NCI-H2081 (cell line): ENCODE measurements at places on chromosomes 5 and 9.

- DNase-seq, result no peak
Observed at GRCh38 chr9:111068383-111068730, 30.1 kb upstream of the LPAR1 start.

GRCh38 chr9:14323083-14323971, 9.4 kb upstream of the NFIB start:
- DNase-seq, result peak; percentile 82

DNA sequence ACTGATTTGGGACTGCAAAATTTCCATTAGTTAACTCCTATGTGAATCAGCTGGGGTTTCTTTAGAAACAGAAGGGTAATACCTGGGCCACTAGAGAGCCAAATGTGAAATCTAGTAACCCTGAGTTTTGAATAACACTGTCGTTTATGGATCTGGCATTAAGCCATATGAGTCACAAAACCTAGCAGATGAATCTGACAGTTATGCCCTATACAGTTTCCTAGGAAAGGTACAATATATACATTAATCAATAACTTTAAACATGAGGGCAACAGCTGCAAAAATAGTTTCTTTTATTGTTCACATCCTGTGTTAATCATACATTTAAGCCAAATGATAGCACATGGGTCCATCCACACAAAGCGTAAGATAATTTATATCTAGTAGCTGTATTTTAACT, 56.9 kb downstream of the PAM start:
- DNase-seq, result peak; percentile 91

DNA sequence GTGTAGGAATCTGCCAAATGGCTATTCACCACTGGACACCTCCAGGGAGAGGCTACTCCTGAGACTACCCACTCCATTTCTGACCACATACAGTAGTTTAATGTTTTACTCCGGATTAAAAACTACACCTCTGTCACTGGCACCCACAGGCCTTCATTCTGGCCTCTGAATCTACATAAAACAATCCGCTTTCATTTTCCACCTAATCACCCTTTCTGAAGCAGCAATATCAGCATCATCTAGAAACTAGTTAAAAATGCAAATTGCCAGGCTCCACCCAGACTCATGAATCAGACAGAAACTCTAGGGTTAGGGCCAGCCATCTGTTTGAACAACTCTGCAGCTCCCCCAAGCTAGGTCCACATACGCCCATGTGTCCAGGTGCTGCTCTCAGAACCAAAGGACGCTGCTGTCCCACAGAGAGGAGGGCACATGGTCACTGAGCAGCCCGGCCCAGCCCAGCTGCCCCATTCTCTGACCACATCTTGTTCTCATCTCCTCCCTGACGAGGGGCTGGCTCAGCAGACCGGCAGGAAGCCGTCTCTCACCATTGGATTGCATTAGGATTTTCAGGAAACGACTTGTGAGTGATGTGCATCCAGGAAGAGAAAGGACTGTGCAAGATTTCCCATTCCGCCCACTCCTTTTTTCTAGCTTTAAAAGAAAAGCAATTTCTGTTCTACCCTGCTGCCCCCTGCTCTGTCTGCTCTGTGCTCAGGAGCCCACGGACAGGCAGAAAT, 34.7 kb downstream of the ADAM19 start:
- DNase-seq, result no peak

GRCh38 chr9:133003671-133004090, 25.2 kb downstream of the GFI1B start:
- DNase-seq, result no peak

DNA sequence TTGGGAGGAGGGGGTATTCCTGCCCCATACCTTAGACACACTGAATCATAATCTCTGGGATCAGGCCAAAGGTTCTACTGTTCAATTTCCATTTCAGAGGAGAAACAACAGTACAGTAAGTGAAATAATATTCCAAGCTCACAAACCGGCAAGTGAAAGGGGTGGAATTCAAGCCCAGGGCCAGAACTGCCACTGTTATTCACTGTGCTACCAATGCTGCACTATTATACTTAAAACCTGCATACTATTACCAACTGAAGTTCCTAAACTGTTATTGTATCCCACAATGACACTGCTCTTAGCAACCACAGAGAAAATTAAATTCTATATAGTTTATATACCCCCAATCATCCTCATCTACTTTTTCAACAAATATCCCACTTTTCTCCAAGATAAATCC, 24.6 kb downstream of the SSBP2 start:
- DNase-seq, result no peak

- no peak for DNase-seq
Observed at GRCh38 chr5:108634010-108634616, 113.6 kb upstream of the FER start.

GRCh38 chr9:97640325-97640724, 6.7 kb downstream of the NCBP1 start:
- peak; percentile 48 for DNase-seq

DNA sequence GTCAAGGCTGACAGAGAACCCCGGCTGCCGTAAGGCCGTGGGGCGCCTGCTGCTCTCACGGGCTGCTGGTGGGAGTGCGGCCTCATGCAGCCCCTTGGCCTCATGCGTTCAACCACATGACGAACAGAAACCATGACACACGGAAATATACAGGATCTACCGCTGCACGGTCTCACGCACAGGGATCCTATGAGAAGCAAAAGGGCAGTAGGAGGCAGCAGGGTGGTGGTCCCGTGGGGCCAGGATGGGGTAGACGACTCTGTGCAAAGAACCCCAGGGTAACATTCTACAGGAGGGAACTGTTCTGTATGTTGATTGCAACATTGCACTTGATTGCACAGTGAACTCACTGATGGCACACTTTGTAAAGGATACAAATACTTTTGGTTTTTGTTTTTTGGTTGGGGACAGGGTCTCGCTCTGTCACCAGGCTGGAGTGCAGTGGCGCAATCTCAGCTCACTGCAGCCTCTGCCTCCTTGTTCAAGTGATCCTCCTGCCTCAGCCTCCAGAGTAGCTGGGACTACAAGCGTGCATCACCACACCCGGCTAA, 51.6 kb downstream of the NACC2 start:
- no peak for DNase-seq

- no peak for DNase-seq
Observed at GRCh38 chr9:12785260-12785770, 10.5 kb downstream of the LURAP1L start.

DNA sequence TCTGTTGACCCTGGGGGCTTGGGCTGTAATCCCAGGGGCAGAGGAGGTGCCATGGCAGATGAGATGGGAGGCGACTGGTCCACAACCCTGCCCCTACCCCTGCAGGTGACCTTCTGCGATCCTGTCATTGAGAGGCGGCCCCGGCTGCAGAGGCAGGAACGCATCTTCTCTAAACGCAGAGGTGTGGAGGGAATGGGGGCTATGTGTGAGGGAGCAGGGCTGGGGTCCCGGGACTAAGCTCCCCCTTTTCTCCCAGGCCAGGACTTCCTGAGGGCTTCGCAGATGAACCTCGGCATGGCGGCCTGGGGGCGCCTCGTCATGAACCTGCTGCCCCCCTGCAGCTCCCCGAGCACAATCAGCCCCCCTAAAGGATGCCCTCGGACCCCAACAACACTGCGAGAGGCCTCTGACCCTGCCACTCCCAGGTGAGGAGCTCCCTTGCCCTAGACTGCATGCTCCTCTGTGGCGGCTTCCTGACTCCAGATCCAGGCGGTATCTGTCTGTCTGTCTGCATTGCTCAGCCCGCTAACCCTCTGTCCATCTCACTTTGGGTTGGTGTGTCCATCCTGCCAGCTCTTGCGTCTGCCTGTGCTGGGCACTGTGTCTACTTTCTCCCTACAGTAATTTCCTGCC, 9.9 kb downstream of the ZDHHC12 start:
- DNase-seq, result no peak

DNA sequence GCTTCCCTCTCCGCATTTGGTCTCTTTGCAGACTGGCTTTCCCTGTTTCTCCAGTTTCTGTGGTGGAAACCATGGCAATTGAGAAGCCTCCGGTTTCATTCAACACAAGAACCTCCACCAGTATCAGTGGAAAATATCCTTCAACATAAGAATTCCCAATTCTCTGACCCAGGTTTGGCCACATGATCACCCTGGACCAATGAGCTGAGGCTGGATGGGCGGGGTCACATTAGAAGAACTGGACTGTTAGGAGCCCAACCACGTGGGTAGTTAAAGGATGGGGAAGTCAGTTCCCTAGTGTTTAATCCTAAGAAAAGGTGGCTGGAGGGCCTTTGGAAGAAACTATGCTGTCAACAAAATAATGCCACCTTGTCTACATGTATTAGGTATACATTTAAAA, 336.3 kb downstream of the DMRT2 start:
- DNase-seq, result no peak

GRCh38 chr9:104849023-104849422, 78.9 kb downstream of the ABCA1 start:
- no peak for DNase-seq

DNA sequence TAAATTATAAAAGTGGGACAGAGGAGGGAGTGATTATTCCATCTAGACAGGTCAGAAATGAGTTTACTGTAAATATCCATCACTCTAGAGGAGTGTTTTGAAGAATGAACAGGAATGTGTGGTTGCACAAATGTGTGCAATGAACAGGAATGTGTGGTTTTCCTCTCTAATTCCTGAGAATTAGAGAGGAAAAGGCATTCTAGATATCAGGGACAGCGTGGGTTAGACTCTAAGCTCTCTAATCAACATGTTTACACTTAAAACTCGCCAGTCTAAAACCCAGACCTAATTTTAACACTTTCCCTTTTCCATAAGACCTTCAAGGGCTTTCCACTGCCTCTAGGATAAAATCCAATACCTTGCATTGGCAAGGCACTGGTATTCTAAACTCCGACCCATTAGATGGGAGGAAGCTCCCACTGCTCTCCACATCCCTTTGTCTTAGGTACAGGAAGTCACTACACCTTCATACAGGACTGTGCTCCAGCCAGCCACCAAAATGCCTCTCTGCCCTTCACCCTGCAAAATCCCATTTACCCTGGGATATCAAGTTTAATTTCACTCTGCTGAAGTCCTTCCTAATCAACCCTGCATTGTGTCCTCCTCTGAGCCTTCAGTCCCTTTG, 67.9 kb downstream of the NFIB start:
- DNase-seq, result no peak

- DNase-seq, result no peak
Observed at GRCh38 chr5:90915393-90915792, 356.8 kb downstream of the ADGRV1 start.

- no peak for DNase-seq
Observed at GRCh38 chr5:142104491-142104890, 4.1 kb upstream of the NDFIP1 start.

DNA sequence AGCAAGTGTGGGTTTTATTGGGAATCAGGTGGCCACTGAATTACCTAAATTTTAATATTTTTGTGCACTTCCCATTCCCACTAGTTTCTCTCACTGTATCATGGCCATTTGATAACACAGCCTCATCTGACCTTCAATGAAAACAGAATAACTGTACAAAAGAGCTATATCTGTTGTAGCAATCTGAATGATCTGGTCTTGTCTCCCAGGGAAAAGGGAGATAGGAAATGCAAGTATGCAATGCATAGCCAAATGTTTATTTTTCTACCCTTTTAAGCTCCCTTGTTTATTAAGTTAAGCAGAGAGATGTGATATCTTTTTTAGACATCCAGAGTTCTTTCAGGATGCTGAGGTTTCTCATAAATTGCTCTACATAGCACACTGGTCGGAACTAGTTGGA, 288.3 kb upstream of the CLINT1 start:
- no peak for DNase-seq

GRCh38 chr5:167381457-167381856, 910.0 kb upstream of the WWC1 start:
- no peak for DNase-seq

GRCh38 chr9:123948286-123948685, 18.4 kb upstream of the DENND1A start:
- no peak for DNase-seq

- DNase-seq, result no peak
Observed at GRCh38 chr9:1514776-1515363, 464.7 kb downstream of the DMRT2 start.

DNA sequence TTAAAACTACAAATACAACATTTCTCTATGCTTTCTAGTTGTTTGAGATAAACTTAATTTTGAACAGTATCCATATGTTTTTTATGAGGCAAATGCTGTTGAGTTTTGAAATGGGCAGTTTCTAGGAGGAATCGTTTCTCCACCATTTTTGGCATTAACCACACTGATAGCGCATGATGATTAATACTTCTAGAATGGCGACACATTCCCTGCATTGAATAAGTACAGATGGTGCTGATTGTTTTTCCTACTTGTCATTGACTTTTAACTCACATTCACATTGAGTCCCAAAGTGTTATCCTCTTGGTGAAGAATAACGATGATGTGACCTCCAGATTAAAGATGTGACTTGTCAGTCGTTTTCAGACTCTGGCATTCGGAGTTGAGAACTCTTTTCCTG, 6.5 kb upstream of the CCDC192 start:
- DNase-seq, result no peak

DNA sequence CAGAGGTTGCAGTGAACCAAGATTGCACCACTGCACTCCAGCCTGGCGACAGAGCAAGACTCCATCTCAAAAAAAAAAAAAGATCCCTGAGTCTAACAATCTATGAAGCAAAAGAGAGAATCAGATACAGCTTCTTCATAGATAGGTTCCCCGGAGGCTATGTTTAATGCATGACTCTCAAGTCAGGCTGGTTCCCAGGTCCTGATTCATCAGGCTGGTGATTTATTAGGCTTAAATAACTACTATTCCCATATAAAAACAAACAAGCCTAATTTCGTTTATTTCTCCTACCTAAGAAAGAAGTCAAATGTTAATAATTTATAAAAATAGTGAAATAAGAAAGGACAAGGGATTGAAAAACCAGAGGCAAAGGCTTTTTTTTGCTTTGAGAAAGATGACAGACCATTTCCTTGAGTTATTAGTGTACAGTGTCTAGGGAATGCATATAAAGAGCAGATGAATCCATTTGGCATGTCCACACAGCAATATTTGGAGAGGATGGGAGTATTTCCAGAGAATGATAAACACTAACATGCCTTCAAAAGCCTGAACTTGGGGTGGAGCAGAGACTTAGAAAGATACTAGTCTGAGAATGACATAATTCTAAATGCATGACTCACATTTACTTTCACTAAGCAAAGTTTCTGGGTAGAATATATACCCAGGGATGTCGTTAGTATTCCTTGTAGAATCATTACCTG, 115.3 kb downstream of the NREP start:
- DNase-seq, result no peak

DNA sequence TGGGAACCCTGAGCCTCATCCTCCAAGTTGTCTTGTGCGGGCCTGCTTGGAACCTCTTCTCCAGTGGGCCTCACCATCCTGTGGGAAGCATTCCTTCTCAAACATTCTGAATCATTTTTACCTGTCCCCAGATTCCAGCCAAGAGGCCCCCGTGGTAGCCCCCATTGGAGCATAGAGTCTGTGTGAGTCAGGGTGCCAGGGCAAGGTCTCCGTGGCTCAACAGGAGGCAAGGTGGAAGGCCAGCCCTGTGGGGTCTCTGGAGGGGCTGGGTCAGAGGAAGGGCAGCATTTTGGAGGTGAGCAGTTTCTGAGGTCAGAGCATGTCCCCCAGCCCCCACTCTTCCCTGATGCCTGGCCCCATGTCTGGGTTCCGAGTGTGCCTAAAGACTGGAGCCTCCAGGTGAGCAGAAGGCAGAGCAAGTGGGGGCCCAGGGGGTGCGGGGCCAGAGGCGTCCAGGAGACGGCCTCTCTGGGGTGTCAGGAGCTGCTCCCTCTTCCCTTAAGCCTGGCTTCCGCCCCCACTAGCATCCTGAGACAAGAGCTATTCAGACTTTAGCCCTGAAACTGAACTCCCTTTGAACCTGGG, 2.1 kb downstream of the CACNA1B start:
- DNase-seq, result no peak

GRCh38 chr5:69364414-69364813, 4.9 kb downstream of the AK6 start:
- DNase-seq, result no peak

GRCh38 chr5:177968661-177969211, 27.3 kb downstream of the PROP1 start:
- DNase-seq, result no peak

GRCh38 chr5:67693956-67694809, 497.6 kb upstream of the CD180 start:
- no peak for DNase-seq
